Stromal cell of bone marrow (primary cell): ENCODE measurements at places on chromosomes 4 and X.

DNA sequence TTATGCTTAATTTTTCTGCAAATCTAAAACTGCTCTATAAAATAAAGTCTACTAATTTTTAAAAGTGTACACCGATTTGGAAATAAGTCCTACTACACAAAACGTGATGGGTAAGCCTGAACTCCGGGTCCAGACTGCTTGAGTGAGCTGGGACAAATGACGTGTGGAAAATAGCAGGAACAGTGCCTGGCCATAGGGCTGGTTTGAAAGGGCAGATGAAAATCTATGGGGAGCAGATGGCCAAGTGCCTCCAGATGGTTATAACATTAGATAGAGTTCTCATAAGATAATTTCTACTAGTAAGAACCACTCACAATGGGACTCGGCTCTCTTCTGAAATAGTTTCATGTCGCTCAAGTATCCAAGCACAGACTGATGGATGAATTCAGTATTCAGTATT lies 52.5 kb downstream of the F11 start:
- DNase-seq, result no peak

DNA sequence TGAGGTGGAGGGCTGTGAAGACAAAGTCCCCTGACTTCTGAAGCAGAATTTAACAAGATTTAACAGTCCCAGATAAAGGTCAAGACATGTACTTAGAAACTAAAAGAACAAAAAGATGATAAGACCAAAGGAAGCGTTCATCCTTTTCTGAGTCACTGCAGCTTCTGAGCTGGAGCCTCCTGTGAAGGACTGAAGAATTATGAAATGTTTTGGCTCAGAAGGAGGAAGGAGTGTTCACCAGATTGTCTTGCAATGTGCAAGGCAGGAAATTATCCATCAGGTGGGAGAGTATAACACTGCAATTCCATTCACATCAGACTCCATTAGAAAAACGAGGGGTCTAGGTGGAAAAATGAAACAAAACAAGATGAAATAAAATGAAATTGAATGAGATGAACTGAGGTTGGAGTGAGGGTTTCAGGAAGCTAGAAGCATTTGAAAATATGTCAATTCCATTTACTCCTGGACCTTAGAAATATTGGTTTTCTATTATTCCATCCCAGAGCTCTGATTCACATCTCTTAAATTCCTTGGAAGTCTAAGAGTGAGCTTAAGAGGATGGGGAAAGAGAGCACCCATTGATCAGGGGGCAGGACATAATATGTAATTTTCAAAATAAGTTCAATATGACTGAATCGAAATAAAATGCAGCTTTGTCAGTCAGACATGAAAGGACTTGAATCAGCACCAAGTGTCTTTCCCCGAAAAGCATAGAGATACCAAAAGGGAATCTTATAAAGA lies 186.1 kb upstream of the LNX1 start:
- DNase-seq, result peak; percentile 51

- no peak for DNase-seq
These were observed 43.4 kb upstream of the CLNK start for GRCh38 chr4:10728016-10728415.

GRCh38 chrX:9604111-9604907 lies 139.5 kb downstream of the TBL1X start:
- DNase-seq, result peak; percentile 39

DNA sequence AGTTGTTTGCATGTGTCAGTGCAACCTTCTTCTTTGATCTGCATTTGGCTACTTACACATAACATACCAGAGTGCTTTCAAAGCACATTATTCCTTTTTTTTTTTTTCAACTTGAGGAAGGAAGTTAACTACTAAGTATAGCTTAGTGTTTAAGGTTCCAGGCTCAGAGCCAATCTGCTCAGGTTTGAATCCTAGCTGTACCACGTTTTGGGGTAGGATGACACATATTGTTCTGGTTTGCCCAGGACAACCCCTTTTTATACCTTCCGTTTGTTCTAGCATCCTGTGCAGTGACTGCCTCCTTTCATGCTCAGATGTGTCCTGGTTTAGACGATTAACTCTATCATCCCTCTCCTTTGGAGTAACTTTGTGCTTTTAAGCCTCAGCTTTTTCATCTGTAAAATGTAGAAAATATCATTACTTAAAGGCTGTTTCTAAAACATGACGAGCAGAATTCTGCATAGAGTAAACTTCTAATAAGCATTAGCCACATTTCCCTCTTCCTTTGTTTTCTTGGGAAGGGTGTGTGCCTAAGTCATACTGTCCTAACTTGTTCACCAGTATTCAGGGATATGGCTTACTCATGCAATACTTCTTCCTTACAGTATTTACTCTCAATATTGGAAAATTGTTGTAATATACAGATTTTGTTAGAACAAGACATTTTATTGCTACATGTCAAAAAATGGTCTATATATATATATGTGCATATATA lies 281.3 kb downstream of the C4orf33 start:
- DNase-seq, result no peak

GRCh38 chr4:128636906-128637305 lies 172.6 kb upstream of the JADE1 start:
- no peak for DNase-seq

GRCh38 chr4:31005037-31005436 lies 284.9 kb downstream of the PCDH7 start:
- no peak for DNase-seq

- DNase-seq, result no peak
These were observed 153.7 kb downstream of the CBR4 start for GRCh38 chr4:168856312-168856711.

DNA sequence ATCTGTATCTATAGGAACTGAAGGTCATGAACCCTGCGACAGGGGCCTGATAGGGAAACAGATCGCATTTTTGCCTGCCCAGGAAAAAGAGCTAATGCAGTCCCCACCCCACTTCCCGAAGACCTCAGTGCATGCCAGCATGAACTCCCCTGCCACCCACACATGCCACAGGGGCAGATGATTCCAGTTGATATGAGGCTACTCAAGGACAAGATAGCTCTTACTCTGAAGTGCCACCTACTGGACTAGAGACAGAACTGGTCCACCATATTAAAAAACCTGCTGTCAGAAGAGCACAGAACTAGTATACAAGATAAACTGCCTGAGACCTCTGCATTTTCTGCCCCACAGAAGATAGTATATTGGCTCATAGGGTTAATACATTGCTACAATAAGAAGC lies 68.0 kb downstream of the YIPF7 start:
- no peak for DNase-seq

- DNase-seq, result peak; percentile 96
These were observed 81.9 kb downstream of the HMGB2 start for GRCh38 chr4:173252024-173252935.

DNA sequence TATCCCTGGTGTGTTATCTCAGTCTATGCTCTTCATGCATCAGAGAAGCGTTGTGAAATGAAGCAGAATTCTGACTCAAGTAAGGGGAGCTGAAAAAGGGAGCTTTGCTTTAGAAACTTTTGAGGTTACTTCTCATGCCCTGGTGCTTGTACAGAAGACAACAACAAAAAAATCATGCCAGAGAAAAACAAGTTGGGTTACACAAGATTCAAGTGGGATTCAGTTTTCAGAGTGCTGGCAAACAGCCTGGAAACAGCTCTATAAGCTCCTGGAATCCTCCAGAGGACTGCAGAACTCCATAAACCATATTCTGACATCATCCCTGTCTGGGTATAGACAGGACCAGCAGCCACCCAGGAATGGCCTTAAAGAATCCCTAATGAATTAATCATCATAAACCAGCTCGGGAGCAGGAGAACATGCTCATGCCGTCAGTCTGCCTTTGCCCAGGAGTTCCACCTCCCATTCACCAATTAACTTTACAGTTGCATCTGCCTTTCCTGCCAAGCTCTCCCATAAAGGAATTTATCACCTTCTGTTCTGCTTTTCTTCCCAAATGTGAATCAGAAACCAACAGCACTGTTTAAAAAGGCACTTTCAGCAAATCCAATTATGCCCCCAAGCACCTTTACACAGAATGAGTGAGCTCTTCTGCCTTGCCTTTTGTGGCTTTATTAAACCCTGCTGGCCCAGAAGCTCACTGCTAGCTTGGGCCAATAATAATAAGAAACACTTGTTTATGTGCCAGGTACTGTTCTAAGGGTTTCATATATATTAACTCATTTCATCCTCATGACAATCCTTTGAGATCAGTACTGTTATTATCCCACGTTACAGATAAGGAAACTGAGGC lies 54.5 kb upstream of the FBXW7 start:
- peak; percentile 83 for DNase-seq

DNA sequence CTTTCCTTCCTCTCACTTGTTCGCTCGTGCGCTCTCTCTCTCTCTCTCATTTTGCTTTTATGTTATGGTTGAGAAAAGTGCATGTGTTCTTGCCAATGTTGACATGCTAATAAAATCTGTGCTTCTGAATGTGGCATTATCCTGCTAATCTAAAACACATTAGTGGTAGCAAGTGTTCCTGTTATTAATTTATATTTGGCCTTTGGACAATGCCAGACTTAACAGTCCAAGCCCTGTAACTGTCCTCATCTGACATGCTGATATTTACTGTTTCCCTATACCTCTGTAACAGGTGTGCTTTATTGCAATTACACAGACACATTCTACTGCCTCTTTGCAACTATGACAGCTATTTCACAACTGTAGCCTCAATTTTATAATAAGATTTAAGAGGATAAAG lies 2.7 kb downstream of the PPARGC1A start:
- no peak for DNase-seq
